Uterus (tissue), 4 donors: ENCODE measurements at places on chromosomes 16 and 17.

GRCh38 chr17:8015957-8016631, 13.7 kb downstream of the GUCY2D start:
- no peak for DNase-seq

- no peak for DNase-seq
Measured at GRCh38 chr16:13315642-13316427, 414.4 kb downstream of the SHISA9 start.

GRCh38 chr17:72967977-72968585, 124.4 kb downstream of the SLC39A11 start:
- DNase-seq: no peak

DNA sequence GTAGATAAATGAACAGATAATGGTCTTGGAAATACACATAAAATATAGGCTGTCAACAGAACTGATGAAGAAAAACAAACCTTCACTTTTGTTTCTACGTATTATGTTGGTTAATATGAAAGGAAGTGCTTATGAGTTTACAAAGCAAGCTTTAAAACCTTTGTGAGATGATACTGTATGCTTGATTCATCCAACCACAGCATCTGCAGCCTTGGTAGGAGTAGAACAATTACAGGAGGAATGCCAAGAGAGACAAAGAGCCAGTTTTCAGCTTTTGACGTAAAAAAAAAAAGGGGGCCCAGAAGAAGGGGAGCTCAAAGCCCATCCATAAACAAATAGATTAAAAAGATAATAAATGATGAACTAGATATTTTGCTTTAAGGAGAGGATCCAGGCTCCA, 13.3 kb downstream of the FAM20A start:
- DNase-seq: no peak
